GM12878 (cell line): ENCODE measurements at places on chromosomes 12 and 14. TPM values are rescaled to one million over a fixed set of nuclear protein-coding genes. Genes with fewer than 3 reads are reported as not detected.

CRIP1 gene
- total RNA-seq: 177 and 188 TPM in 2 replicates

KRT74 gene
- total RNA-seq: not detected in 2 replicates

DNA sequence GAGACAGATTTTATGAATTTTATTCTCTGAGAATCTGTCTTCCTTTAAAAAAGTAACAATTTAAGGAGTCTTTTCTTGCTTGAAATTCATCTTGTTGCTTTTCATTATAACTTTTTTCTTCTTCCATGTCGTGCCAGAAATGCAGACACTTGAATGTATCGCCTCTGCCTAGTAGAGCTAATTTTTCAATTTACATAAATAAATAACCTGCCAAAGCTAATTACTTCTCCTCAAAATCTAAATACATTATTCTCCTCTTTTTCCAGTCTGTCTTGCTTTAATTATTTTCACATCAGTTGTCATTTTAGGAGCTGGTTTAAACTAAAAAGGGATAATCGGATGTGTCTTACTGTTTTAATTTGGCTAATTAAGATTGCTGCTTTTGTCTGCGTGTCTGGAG is 711.1 kb upstream of the SEL1L start:
- DNase-seq: no peak

DNA sequence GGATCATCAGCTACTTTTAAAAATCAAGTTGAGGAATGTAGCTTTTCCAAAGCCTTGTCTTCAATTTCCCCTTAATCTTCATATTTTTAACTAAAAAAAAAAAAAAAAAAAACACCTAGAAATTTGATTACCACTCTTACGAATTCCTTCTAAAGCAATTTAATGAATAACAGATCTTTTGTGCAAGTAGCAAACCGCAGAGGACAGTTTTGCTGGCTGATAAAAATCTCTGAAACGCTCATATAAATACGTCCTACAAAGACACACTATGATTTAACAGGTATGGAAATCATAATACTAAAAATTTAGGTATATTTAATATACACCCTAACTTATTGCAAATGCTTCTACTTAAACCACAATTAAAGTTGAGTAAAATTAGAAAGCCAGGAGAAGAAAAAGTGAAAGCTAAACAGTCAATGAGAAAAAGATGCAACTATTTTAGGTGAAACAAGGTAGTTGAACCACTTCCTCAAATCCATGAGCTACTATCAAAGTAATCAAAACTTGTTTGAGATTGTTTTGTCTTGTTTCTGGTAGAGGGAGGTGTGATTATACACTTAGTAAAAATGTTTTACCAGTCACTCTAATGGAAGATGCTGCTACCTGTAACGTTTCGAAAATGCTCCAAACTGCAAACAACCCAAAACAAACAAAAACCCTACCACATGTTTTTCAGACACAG is 2.2 kb downstream of the PAWR start:
- no peak for DNase-seq

DNA sequence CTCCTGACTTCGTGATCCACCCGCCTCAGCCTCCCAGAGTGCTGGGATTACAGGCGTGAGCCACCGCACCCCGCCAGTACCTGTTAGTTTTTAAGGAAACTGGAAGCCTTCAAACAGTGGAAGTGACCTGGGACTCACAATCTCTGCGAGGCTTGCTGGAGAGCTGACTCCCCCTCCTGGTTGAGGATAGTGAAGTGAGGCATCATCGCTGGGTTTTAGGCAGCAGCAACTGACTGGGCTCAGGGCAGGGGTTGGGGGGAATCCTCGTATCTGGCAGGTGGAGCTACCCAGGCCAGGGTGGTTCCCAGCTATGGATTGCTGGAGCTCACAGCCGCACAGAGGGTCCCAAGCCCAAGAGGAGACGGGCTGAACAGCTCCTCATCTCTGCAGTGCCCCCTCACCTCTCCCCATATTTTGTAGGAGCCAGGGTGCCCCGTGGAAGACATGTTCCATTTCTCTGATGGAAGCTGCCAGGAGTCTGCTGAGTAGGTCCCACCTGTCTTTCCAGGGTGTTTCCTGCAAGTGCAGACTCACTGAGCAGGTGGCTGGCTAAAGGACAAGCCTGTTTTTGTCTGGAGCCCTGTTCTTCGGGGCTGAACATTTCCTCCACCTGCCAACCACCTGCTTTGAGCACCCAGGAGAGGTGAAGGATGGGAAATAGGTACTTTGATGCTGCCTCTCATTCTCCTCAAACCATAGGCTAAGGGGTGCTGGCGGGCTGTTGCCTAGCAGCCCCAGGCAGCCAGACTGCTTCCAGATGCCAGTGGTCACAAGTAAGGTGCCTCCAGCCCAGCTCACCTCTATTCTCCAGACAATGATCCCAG is 3.1 kb downstream of the AVIL start:
- DNase-seq: no peak

DNA sequence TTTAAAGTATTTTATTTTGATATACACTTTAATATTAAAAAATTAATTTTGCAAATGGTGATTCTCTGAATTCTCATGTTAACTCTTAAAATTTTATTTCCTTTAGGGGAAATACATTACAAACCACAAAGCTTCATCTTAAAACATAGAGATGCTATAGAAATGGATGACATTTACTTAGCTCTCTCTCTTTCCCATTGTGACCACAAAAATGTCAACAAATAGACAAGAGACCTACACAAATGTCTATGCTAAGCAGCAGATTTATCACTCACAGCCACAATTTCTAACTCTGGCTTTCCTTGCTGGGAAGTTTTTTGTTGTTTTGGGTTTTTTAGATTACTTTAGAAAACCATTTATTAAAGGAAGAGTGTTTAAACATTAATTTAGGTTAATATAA is 19.9 kb upstream of the PHC1 start:
- no peak for DNase-seq

DNA sequence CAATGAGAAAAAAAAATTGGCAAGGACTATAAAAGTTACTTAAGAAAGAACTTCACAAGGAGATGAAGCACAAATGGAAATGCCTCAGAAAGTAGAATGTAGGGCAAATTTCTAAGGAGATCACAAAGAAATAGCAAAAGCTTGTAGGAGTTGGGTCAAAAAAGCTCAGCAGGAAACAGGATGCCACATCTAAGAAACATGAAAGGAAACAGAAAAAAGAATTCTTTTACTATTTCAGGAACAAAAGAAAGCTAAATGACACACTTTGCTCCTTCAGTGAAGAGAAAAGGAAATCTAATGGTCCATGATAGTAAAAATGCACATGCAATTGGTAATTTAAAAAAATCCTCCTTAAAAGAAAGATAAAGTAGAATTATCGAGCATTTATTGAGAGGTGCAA is 452.1 kb upstream of the GARIN6 start:
- DNase-seq: no peak

- no peak for DNase-seq
Observed at GRCh38 chr14:77222546-77223225, 41.1 kb downstream of the TMEM63C start.

GRCh38 chr12:106138633-106139421 is at the start of gene NUAK1:
NUAK1 (minus strand) TSS chr12:106138954; CDS start chr12:106138653, 301 bp downstream.
- no peak for DNase-seq

- no peak for DNase-seq
Observed at GRCh38 chr12:42758806-42759205, 169.3 kb upstream of the PRICKLE1 start.

DNA sequence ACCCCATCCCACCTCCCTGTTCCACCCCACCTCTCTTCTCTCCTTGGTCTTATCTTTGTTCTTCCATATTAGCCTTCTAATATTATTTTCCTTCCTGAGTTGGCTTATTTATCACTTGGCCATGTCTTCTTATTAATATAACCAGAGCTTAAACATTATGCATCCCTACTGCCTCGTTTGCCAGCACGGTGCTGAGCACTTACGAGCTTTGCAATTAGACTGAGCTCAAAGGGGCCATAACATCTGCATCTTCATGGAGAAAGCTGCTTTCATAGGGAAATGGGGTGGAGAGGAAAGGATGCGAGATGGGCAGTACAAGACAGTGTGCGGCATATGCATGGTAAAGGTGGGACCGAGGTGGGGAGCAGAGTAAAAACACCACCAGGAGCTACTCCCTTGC is 342.8 kb downstream of the FUT8 start:
- no peak for DNase-seq

DNA sequence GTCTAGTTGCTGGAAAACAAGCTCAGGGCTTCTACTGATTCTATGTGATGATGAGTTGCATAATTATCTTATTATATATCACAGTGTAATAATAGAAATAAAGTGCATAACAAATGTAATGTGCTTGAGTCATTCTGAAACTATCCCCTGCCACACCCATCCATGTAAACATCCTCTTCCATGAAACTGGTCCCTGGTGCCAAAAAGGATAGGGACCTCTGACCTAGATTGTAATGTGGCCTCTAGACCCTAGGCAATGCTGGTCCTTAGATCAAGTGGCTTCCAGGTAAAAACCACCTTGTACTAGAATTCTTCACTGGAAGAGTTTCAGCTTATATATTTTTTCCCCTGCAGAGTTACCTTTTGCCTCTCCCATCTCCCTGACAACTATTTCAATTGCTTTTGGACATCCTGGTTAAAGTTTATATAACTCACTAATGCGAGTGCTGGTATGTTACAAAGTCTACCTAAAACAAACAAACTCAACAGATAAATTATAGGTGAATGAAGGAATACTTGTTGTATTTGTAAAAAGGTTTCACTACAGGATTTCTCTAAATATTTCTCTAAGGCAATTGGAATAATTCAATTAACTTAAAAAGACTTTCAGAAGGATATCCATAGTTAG is 462.5 kb downstream of the NAV3 start:
- DNase-seq: no peak

TAS2R7 gene
- total RNA-seq: not detected in 2 replicates

- DNase-seq: no peak
Observed at GRCh38 chr12:42819846-42820245, 230.3 kb upstream of the PRICKLE1 start.

DNA sequence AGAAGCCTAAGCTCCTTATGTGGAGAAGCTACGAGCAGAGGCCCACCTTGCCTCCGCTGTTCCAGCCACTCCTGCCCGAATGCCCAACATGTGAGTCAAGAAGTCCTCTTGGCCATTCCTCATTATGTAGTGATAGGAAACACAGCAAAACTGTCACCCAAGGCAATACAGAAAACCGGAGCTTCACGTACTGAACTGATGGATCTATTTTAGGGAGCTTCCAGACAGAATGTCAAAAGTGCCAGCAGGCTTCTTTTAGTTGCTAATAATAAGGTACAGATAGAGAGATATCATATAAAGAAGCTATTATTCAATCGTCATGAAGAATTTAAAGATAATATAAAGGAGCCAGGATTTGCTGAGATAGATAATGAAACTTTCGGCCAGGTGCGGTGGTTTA is 91.6 kb upstream of the SYT10 start:
- no peak for DNase-seq

- no peak for DNase-seq
Observed at GRCh38 chr14:94675036-94675435, 62.8 kb downstream of the SERPINA3 start.

ITGB7 gene
- total RNA-seq: 459 and 487 TPM in 2 replicates
